ENCODE measurements at places on chromosomes 3 and 15.
A peak's percentile ranks its signal among the peaks of the same experiment; 100 is the strongest.

GRCh38 chr3:152419748-152420147, 151.0 kb downstream of the MBNL1 start:
- no peak for DNase-seq

DNA sequence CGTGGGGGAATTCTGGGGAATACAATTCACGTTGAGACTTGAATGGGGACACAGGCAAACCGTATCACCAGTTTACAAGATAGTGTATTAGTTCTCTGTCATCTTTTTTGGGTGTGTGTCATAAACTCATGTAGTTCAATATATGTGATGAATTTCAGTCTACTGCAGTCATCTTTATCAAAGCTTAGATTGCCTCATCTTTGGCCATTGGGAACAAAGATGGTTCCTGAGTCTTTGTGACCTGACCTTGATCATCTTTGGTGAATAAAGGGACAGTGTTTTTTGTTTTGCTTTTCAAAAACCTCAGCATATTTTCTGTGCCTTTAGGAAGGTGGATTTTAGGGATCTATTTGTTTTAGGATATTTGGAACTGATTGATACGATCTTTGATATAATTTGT, 23.3 kb downstream of the LRCH3 start:
- no peak for DNase-seq

GRCh38 chr3:195129644-195130492, 141.1 kb downstream of the XXYLT1 start:
- no peak for DNase-seq

DNA sequence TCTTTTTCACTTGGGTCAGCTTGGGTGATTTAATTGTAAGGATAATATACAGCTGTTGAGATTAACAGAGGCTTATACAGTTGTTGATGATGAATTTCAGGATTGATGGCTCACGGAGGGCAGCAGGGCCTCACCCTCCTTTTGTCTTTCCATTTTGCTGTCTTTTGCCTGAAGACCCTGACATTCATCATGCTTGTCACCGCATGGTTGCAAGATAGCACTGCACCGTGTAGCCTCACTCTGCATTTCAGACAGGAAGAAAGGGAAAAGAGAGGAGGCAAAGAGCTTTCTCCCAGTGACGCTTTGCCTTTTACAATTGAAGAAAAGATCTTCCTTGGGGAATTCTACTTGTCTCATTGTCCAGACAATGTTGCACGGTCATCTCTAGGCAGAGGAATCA, 115.1 kb downstream of the TPRG1 start:
- DNase-seq, result no peak

GRCh38 chr15:89907289-89907688, 5.5 kb downstream of the ARPIN start:
- no peak for DNase-seq

DNA sequence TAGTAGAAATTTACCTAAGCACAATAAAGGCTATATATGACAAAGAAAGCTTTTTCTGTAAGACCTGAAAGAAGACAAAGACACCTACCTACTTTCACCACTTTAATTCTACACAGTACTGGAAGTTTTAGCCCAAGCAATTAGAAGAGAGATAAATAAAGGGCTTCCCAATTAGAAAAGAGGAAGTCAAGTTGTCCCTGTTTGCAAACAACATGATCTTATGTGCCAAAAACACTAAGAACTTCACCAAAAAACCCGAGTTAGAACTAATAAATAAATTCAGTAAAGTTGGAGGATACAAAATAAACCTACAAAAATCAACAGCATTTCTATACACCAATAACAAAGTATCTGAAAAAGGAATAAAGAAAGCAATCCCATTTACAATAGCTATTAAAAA, 190.9 kb downstream of the NR2F2 start:
- DNase-seq, result no peak

GRCh38 chr15:44676676-44677075, 13.2 kb upstream of the SPG11 start:
- no peak for DNase-seq

DNA sequence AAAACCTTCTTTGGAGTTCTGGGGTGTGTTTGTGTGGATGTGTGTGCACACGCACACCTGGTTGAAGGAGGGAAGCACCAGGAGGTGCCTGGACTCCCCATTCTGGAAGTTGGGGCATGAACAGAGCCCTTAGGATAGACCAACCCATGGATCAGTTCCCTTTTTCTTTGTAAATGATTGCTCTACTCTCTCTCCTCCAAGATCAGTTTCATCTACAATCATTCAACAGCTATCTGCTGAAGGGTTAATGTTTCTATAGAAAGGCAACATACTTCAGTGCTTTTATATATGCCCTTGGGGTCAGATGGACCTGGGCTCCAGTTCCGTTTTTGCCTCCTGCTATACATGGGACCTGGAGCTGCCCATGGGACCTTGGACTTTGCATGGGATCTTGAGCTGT, 352.1 kb upstream of the CFAP20DC start:
- no peak for DNase-seq

- DNase-seq, result peak; percentile 91
Measured at GRCh38 chr15:95843241-95843910, 487.1 kb upstream of the NR2F2 start.

GRCh38 chr3:113898892-113899291, 48.9 kb upstream of the ZDHHC23 start:
- peak; percentile 84 for DNase-seq

DNA sequence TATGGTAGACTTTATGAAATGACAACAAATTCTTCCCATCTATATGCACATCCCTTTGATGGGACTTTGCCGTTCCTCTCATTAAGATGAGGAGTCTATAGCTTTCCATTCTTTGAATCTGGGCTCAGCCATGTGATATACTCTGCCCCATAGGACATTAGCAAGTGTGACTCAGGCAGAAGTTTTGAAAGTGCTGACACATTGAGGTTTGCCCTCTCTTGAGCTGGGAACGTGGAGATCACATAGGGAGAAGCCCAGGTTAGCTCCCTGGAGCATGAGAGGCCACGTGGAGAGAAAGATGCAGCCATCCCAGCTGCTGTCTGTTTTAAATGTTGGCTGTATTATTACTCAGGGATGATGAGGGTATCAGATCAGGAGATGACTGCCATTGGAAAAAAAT, 67.7 kb upstream of the OXTR start:
- DNase-seq, result peak; percentile 88

DNA sequence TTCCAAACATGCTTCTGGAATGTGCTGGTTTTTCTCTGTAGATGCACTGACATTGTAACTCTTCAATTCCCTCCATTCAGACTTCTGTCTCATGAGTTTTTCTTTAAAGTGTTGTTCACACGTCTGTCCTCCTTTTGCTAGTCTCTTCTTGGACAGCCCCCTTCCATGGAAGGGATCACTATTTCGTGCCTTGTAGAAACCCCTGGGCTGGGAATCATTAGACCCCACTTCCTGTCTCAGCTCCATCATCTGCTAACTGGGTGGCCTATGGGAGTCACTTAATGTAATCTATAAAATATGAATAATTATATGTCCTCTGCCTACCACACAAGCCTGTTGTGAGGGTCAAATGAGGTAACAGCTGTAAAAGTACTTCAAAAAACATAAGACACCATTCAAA, 110.6 kb downstream of the THSD4 start:
- no peak for DNase-seq

DNA sequence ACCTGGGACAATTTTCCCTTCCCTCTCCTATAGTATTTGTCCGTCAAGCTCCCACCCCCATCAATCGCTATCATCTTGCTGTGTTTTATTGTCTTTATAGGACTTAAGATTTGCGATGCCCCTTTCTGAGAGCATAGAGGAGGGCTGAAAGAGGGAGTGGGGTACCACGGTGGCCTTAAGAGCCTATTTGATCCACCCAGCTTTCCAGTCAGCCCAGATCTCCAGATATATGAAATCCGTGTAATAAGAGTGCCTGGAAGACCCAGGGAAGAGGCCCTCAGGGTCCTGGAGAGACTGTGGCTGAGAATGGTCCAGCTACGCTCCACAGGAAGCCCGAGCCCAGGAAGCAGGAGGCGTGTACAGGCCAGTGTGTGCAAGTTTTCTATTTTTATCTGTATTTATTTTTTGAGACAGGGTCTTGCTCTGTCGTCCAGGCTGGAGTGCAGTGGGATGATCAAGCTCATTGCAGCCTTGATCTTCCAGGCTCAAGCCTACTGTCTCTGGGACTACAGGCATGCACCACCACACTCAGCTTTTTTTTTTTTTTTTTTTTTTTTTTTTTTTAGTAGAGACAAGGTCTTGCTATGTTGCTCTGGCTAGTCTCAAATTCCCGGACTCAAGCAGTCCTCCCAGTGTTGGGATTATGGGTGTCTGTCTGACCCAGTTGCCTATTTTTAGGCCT, 964 bp upstream of the NCKIPSD start:
- DNase-seq, result peak; percentile 19

GRCh38 chr15:23648920-23649515, 1.4 kb upstream of the MAGEL2 start:
- DNase-seq, result no peak

DNA sequence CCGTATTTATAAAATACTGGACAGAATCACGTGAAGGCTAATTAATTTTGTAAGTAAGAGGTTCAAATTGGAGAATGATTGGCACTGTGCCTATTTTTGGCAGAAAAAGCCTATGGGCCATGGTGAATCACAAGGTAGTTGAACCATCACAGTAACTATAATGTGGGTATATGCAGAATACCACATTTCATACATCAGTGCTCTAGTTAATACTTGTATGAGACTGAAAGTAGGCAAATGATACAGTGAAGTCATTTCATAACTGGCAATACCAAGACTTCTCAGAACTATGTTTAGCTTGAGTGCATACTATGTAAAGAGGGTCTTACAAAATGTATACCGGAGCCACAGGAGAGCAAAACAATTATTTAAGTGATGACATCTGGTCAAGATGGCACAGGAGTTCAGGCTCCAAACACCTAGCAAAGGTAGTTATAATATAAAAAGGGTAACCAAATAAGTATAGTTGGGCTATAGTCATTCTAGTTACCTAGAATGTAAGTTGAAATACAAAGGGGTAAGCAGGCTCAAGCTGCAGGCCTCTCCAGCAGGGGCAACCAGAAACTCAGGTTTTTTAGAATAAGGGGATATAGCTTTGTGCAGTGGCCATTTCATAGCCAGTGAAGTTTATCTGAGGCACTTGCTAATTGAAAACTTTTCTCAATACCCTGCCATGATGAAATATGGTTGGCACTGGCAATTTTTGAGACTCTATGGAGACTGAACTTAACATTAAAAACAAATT, 19.1 kb downstream of the GPR160 start:
- no peak for DNase-seq

- DNase-seq, result peak; percentile 77
Measured at GRCh38 chr3:23710555-23710954, 95.2 kb upstream of the UBE2E1 start.

- no peak for DNase-seq
Measured at GRCh38 chr3:72327008-72327407, 521.2 kb downstream of the SHQ1 start.

DNA sequence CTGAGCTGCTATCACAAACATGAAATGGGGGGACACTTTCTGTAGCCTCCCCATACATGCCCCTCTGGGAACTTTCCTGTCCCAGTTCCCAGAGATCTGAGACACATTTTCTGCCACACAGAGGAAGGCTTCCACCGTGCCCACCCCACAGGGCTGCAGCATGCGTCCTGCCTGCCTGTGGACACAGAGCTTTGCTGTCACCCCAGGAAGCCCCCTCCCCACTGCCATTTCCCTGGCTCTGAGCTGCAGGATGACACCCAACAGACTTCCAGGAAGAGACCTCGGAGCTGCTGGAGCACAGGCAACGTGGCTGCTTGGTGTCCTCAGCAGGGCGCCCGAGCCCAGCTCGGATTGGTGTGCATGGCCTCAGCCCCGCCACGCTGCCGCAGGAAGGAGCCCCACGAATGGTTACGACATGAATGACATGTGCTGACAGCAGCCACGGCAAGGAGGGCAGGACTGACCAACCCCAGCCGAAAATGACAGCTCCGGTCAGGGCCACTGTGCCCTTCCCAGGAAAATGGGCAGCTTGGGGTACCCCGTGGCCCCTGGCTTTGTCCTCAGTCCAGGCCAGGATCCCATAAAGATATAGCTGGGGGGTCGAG, 81.3 kb downstream of the VGLL4 start:
- no peak for DNase-seq

- DNase-seq, result no peak
Measured at GRCh38 chr3:127033171-127033570, 50.3 kb downstream of the PLXNA1 start.

- peak; percentile 49 for DNase-seq
Measured at GRCh38 chr15:63587527-63587926, 9.7 kb upstream of the FBXL22 start.

- DNase-seq, result no peak
Measured at GRCh38 chr3:78507196-78507984, 1260.4 kb downstream of the ROBO1 start.

GRCh38 chr3:36542186-36542585, 161.9 kb downstream of the STAC start:
- DNase-seq, result peak; percentile 71

GRCh38 chr3:62084558-62084957, 288.8 kb downstream of the FEZF2 start:
- DNase-seq, result peak; percentile 19

DNA sequence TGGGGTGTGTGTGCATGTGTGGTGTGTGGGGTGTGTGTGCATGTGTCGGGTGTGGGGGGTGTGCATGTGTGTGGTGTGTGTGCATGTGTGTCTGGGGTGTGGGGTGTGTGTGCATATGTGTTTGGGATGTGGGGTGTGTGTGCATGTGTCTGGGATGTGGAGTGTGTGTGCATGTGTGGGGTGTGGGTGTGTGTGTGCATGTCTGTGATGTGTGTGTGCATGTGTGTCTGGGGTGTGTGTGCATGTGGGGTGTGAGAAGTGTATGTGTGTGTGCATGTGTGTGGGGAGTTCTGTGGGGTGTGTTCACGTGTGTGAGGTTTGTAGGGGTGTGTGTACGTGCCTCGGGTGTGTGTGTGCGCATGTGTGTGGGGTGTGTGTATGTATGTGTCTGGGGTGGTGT, 6.7 kb upstream of the OCA2 start:
- DNase-seq, result no peak

DNA sequence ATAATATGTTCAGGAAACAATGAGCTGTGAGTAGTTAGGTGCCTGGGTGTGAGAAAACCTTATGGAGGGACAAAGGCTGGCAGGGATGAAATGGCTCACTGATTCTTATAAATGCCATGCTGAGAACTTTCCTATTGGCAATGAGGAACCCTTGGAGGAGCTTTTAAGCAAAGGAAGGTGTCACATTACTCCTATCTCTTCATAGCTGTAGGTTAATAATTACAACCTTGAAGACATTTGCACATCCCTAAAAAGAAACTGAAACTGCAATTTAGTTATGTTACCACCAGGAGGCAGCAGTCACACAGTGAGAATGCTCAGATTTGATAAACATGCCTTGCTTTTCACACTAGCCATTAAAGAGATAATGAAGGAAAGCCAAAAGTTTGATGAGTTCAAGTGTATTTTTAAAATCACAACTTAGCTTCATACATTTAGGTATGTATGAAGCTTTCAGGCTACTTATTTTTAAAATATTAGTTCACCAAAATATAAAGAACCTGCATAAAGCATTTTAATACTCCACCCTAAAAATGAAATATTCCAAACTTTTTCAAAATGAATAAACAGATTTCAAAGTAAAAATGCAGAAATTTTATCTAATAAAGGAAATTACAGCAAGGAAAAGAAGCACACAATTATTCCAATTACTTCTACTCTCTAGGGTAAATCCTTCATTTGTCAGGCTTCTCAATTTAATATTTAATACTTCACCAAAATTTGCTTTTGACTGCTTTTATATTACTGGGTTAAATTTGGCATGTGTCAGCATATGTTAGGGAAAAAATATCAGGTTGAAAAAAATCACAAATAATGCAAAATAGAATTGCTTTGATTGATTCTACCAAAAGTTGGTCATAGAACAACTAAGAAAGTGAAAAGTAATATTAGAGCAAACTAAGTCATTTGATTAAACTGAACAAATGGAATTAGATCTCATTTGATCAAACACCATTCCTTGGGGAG, 136.9 kb upstream of the SLC2A2 start:
- no peak for DNase-seq
